ENCODE measurements at places on chromosomes 2 and 18.

DNA sequence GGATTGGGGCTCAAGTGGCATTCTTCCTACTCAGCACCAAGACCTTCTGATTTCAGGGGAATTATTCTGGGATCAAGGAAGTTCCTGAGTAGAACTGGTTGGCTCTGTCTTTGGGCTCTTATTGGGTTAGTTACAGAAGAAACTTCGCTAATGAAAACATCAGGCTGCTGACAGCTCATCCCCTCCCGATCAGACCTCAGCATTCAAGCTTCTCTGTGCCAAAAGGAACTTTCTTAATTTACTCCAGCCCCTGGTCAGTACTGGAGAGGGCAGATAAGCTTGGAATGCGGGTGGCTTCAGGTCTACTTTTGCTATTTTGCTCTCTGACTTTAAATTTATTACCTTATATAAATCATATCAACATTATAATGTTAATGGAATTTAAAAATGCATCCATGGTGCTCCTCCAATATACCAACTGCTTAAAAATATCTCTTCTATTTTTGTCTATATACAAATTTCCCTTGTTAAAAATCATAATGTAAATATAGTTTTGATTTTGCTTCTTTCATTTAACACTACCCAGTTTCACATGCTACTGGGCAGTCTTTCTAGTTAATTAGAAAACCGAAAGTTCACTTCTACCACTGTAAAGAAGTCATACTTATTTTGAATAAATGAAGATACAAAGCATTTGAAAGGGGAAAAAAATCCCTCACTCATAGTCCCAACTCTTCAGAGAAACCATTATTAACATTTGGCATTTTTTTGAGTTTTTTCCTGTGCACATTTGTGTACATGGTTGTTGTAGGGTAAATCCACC is 34.4 kb downstream of the PCARE start:
- no peak for DNase-seq

GRCh38 chr2:51534166-51534565 is 502.2 kb upstream of the NRXN1 start:
- DNase-seq: no peak

DNA sequence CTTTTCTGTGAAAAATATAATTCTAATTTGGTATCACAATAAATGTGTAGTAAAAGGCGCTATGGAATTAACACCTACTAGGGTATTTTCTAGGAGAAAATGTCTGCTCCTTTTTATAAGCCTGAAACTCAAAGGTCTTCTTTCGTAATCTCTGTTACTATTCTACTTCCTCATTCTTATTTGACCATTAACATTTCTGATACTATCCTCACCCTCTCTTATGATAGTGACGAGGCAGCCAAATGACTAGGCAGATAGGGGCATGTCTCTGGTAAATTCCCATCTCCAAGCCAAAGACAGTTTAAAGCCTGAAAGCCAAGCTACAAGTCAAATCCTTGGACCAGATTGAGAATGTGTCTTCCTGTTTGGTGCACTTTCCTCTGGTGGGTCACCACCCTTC is 251.7 kb downstream of the LRRTM4 start:
- no peak for DNase-seq

DNA sequence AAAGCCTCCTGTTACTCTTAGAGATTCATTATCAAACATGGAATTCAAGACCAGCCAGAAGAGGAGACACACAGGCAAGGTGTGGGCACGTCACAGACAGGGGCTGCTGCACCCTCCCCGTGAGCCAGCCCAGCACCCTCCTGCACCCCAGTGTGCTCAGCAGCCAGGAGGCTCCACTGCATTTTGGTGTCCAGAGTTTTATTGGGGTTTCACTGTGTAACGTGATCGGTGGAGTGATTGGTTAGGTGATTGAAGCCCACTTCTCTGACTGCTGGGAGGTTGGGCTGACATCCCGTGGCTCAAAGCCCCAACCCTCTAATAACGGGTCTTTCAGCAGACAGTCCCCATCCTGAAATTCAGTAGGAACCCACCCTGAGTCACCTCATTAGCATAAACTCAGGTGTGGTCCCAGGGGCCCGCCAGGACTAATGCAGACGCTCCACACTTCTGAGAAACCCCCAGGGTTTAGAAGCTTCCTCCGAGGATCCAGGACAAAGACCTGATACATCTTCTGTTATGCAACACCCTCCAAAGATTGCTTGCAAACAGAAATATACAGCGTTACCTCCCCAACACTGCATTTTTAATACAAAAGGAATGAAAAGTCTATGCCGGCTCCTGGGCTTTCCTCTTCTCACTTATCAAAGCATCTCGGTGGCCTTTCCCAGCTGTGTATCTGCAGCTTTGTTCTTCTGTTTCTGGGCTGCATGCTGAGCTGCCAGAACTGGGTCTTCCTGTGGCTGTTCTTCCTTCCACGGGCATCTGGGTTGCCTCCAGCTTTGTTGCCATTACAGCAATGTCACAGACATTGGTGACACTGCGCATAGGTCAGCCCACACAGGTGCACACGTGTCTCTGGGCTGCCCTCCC is 43.7 kb upstream of the SNED1 start:
- DNase-seq: no peak

DNA sequence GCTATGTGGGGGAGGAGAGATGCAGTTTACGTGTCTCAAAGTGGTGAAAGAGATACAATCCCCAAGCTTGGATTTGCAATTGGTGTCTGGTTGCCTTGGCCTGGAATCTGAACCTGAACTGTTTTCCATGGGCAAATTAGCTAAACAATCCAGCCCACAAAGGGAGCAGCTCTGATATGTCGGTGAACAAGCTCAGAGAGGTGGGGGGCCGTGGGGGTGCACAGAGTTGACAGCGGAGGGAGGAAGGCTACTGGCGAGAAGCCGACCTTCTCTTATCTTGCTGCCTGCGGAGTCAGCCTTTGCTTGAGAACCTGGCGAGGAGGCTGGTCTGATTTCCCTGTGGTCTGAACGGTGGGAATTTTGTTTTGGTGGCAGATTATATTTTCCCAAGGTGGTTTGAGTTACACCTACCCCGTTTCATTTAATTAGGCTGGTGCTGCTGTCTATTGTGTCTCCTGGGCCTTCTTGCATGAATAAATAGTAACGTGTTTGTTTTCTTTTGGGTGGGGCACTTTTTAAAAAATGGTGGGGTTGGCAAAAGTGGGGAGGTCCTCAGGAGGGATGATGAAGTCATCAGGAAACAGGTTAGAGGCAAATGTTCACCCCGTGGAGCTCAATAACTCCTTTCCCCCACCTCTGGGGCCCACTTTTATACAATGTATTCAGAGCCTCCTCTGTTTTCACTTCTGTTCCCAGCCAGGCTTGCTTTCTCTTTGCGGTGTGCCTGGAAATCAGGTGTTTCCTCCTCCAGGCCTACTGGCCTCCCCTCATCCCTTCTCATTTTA is 80.9 kb upstream of the IGFBP5 start:
- DNase-seq: no peak

DNA sequence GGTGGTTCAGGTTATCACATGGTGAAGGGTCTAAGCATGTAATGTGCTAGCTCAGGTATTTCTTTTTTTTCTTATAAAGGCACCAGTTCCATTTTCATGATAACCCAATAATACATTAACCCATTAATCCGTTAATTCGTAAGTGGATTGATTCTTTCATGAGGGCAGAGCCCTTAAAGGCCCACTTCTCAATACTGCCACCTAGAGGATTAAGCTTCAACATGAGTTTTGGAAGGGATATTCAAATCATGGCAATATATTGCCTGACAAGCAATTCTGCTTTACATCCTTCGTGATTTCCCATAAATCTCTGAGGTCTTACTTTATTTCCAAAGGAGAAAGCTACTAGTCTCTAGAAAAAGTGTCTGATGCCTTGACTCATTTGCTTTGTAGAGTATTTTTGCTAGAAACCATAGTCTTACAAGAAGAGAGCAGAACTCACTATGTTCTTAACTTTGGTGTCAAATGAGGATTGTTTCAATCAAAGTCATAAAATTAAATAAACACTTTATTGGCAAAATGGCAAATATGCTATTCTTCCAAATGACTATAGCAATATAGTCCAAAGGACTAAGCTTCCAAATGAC is 271.3 kb downstream of the KCNS3 start:
- DNase-seq: no peak

- no peak for DNase-seq
Observed at GRCh38 chr2:169741-170140, 94.1 kb downstream of the SH3YL1 start.

DNA sequence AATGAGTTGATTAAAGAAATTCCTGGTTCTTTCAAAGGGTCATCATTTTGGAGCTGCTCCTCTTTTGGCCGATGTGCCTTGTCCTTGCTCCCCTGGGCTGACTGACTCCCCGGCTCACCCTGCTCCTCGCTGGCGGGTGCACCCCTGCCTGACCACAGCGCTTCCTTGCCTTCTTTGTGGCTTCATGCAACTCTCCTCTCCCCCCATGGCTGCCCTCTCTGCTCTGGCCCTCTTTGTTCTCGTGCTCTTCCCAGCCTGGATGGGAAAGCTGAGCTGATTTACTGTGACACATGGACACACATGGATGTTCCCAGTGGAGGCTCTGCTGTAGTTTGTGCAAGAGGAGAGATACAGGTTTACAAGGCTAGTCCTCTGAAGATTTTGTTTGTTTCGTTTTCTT is 234.6 kb downstream of the HAUS1 start:
- DNase-seq: no peak

DNA sequence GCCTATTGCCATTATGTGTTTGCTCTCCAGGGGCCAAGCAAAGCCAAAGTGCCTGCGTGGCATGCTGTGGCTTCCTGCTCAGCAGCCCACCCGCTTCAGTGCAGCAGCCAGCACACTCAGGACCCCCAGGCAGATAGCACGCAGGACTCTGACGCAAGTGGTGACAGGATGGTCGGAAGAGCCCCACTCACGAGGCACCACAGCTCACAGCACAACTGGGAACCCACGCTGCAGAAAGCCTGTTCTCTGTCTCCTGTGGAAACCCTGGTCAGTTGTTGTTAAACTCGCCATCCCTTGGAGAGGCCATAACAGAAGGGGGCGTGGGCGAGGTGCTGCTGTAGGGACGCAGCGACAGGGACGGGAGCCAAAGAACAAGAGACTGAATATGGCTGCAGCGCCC is 76.4 kb downstream of the HDAC4 start:
- DNase-seq: no peak

Measured in activated T-cell treated with anti-CD3 and anti-CD28 coated beads for 24 hours (primary cell).